ENCODE measurements at places on chromosomes 12 and 14. TPM values are rescaled to one million over a fixed set of nuclear protein-coding genes. Genes with fewer than 3 reads are reported as not detected.

- DNase-seq: peak; percentile 50
These were observed 14.8 kb upstream of the APOF start for GRCh38 chr12:56377310-56377988.

- DNase-seq: peak; percentile 7
These were observed 50.2 kb downstream of the FZD10 start for GRCh38 chr12:130212384-130212989.

GRCh38 chr14:104870368-104871144, 5.5 kb downstream of the CEP170B start:
- DNase-seq: peak; percentile 68

GRCh38 chr12:132503618-132504204, 13.8 kb downstream of the FBRSL1 start:
- DNase-seq: no peak

- no peak for DNase-seq
These were observed 37.4 kb downstream of the GNPTAB start for GRCh38 chr12:101793401-101793800.

GRCh38 chr12:108241986-108242703, 97.0 kb downstream of the CMKLR1 start:
- DNase-seq: no peak

DNA sequence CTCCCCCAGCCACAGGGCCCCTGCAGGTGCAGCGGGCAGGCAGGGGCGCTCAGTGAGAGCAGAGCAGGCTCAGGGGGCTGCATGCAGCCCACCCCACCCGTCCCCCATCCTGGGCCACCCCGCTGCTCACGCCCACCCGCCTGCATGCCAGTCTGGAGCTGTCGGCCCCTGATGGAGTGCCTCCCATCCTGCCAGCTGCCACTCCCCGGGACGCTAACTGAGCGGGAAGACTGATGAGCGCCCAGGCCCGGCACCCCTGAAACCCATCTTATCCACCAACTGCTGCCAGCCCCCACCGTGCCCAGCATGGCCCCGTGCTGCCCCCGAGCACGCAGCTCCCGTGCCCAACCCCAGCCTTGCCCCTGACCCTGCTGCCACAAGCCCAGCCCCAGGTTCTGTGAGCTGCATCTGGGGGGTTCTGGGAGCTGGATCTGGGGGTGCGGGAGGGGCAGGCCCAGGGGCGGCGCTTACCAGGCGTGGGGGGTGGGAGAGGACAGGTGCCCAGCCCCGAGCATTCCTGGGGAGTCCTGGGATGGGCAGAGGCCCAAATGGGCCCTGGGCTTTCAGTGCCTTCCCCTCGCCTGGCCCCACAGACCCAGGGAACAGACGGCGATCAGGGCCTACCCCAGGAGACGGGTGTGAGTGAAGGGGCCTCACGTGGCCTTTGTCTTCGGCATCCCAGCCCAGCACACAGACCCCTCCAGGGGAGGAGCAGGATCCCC, 13.3 kb downstream of the AKT1 start:
- no peak for DNase-seq

GRCh38 chr12:11658791-11659190, 9.3 kb downstream of the ETV6 start:
- no peak for DNase-seq

DNA sequence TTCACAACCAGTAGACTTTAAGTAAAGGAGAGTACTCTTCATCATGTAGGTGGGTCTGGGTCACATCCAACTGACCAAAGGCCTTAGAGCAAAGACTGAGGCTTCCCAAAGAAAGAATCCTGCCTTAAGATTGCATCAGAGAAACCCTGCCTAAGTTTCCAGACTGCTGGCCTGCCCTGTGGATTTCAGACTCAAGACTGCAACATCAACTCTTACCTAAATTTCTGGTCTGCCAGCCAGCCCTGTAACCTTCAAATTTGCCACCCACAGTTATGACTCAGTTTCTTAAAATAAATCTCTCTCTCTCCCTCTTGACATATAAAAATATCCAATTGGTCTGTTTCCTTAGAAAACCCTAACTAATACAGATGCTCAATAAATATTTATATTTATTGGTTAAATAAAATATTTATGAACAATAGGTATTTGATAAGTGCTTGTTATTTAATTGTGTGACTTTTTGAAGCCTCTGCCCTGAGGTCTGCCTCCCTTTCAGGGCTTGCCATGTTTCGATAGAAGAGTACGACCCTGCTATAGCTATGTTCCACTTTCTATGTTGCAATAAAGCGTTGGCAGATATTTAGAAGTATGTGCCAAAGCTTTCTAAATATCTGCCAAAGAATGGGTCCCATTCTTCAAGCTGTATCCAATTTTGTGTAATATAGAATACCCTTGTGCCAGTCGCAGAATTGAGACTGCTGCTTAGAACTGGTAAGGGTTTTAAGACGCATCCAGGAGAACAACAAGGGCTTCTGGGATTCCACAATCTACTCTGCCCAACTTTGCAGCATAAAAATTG, 65.7 kb downstream of the TMEM30B start:
- no peak for DNase-seq

DNA sequence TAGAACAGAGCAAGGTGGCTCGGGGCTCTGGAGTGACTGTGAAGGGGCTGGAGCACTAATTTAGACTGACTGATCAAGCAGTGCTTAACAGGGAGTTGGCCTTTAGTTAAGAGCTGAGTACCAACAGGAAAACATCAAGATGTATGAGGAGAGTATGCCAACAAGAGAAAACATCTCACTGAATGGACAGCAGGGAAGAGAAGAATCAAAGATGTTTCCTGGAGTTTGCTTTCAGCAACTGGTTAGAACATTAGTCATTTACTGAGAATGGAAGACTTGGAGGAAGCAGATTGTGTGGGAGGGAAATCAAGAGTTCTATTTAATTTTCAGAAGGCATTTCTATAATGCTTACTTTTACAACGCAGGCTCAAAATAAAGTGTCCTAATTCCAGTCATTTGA, 259.3 kb downstream of the ADAMTS20 start:
- no peak for DNase-seq

- DNase-seq: peak; percentile 79
These were observed 29.3 kb upstream of the ATF1 start for GRCh38 chr12:50734409-50735263.

GRCh38 chr12:16392846-16393535, 45.5 kb downstream of the MGST1 start:
- DNase-seq: no peak

- no peak for DNase-seq
These were observed 74.3 kb downstream of the RFLNA start for GRCh38 chr12:124369055-124369826.

DNA sequence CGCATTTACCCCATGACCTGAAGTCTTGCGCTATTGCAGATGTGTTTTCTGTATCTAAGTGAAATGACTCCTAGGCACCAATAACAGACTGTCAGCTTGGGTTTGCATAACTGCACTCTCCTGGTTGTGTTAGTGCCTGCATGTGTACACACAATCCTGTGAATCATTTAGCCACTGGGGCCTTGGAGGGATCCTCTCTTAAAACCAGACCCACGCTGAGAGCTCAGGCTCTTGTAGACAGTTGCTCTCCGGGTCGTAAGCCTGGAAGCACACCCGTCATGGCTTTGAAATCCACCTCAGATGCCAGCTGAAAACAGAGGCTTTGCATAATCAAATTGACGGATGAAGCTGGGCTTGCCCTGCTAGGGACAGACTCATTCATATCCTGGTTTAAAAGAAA, 79.2 kb upstream of the RBM19 start:
- no peak for DNase-seq

GRCh38 chr14:93838238-93838637, 50.0 kb upstream of the PRIMA1 start:
- no peak for DNase-seq

- no peak for DNase-seq
These were observed 250.5 kb downstream of the ASCL1 start for GRCh38 chr12:103207936-103208335.

- no peak for DNase-seq
These were observed 113.1 kb upstream of the G2E3 start for GRCh38 chr14:30445852-30446251.

GRCh38 chr14:56088941-56089340, 29.3 kb upstream of the PELI2 start:
- DNase-seq: peak; percentile 36

- no peak for DNase-seq
These were observed 90.4 kb downstream of the SLC24A4 start for GRCh38 chr14:92413379-92413778.

DNA sequence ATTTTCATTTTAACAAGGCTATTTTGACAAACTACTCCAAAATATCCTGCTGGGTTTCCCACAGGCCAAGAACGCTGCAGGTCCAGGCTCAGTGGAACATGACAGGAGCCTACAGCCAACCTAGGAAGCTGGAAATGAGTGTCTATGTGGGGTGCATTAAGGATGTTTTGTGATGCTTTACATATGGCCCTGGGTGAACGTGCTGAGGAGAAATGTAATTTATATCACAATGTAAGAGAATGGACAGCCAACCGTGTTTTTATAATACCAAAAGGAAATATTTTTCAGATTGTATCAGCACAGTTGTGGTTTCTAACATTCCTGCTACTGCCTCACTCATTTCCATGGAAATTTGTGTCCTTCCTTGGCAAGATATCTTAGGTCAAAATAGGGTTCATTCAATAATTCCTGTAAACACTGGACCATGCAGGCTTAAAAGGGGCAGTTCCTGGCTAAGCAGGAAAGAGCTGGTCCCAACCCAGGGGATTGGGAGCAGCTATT, 51.5 kb downstream of the ST8SIA1 start:
- DNase-seq: no peak

- DNase-seq: no peak
These were observed 2.1 kb upstream of the USP44 start for GRCh38 chr12:95553197-95553943.

GRCh38 chr12:131984334-131984733, 34.6 kb downstream of the EP400 start:
- DNase-seq: no peak

DNA sequence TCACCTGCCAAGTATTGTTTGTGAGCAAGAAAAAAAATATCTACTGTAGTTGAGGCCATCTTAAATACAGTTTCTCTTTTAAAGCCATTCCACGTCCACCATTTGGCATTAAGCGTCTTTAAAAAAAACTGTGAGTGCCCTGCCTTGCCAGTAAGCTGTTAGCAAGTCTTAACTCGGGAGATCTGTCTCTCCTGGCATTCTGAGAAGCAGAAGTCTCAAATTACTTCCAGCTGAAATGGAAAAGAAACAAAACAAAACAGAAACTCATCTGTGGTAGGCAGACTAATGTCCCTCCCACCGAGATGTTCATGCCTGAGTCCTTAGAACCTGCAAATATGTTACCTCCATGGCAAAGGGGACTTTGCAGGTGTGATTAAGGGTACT, 126.2 kb downstream of the CRADD start:
- no peak for DNase-seq

DNA sequence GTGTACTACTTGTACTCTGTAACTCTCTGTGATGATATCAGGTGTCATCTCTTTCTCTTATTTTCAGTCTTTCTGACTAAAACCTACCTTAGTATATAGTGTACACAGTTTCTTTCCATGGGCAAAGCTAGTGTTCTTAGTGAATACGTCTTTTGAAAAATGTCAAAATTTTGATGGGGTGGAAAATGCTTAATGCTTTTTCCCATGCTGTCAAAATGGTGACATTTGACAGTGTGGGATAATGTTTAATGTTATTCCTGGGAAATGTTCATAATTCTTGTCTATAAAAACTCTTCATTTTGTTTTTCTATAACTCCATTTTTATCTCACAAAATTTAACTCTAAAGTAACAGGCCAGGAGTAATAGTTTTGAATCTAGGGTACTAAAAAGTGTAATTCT, 742.7 kb upstream of the FOXG1 start:
- DNase-seq: no peak

DNA sequence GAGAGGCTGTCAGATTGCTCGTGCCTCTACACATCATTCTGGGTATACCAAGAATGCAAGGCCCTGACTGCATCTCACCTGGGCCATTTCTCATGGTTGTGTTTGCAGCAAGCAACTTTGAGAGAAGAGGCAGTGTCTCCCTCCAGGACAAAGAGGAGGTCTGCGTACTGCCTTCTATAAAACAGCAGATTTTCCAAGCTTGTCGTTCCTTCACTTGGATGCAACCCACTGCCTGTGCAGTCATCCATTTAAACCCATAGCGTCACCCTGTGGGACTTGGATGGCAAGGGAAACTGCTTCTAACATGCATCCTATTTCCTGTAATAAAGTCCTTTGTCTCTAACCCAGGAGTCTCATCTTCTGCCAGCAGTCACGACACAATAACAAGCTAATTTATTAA, 1.3 kb downstream of the POMT2 start:
- no peak for DNase-seq

DNA sequence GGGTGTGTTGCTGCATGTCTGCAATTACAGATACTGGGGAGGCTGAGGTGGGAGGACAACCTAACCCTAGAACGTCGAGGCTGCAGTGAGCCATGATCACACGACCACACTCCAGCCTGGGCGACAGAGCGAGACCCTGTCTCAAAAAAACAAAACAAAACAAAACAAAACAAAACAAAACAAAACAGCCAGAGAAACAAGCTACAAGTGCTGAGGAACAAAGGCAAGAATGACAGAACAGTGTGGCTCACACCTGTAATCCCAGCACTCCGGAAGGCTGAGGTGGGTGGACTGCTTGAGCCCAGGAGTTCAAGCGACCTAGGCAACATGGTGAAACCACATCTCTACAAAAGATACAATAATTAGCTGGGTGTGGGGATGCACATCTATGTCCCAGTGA, 38.0 kb upstream of the SRP54 start:
- no peak for DNase-seq

GRCh38 chr12:28223025-28223554, 32.8 kb downstream of the CCDC91 start:
- DNase-seq: no peak

GRCh38 chr14:92540472-92541048, 27.0 kb downstream of the RIN3 start:
- DNase-seq: peak; percentile 15

DNA sequence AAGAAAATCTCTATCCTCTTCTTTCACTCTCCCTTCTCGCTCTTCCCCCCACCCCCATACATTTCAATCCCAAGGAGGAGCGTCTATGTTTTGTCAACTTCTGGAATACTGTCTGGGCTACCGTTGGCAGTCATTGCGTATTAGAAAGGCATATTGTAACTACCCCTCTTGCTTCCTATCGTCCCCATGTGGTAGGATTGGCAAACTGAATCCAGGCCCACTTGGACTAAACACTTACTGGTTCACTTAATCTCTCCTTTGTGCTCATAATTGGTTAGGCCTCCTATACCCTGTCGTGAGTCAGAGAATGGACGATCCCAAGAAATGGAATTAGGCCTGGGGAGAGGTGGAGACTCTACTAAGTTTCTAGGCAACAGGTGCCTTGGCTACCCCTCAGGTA, 68.8 kb upstream of the SLC8A3 start:
- DNase-seq: peak; percentile 72

GOLT1B gene
- polyA plus RNA-seq: 24.3 TPM

SLC15A4 gene
- polyA plus RNA-seq: 6.7 TPM

ETFBKMT gene
- 0.87 TPM for polyA plus RNA-seq

CRACR2A gene
- polyA plus RNA-seq: 1.4 TPM

CCDC88C gene
- 20.8 TPM for polyA plus RNA-seq

EGLN3 gene
- polyA plus RNA-seq: 26.0 TPM

BDKRB2 gene
- polyA plus RNA-seq: 0.21 TPM

TTC6 gene
- 0.37 TPM for polyA plus RNA-seq

KRT6C gene
- not detected for polyA plus RNA-seq

ALDH1L2 gene
- polyA plus RNA-seq: 5.8 TPM

IL31 gene
- not detected for polyA plus RNA-seq

MYO1H gene
- polyA plus RNA-seq: not detected

LMNTD1 gene
- polyA plus RNA-seq: not detected

CLEC14A gene
- not detected for polyA plus RNA-seq

SLC2A14 gene
- polyA plus RNA-seq: 6.8 TPM

SLC8A3 gene
- 0.31 TPM for polyA plus RNA-seq

ARPC3 gene
- 296 TPM for polyA plus RNA-seq

Measured in GM23338 (cell line).